ENCODE measurements at places on chromosomes 1 and 21.

GRCh38 chr1:151281225-151281968 is 702 bp upstream of the ZNF687 start:
- DNase-seq = peak; percentile 70

DNA sequence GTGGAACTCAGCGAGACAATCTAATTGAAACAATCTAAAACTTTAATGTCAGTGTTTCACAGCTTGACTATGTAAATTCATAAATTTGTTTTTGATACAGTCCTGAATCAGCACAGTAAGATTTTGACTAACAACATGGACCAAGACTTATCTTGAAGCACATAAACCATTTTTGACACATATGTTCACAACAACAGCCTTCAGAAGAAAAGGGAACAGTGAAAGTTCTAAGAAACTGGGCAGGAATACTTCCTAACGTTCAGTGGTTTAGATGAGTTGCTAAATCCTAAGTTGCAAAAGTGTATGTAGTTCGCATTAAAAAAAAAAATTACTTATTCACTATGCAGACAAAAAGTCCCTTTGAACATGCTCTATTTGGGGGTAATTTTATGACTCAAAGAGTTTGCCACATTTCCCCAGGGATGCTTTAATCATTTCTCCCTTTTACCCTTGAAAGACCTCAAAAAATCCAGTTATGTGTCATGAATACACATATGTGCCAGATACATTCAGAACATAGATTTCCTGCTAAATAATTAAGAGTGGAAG is 120.2 kb downstream of the MRPL39 start:
- DNase-seq = no peak

DNA sequence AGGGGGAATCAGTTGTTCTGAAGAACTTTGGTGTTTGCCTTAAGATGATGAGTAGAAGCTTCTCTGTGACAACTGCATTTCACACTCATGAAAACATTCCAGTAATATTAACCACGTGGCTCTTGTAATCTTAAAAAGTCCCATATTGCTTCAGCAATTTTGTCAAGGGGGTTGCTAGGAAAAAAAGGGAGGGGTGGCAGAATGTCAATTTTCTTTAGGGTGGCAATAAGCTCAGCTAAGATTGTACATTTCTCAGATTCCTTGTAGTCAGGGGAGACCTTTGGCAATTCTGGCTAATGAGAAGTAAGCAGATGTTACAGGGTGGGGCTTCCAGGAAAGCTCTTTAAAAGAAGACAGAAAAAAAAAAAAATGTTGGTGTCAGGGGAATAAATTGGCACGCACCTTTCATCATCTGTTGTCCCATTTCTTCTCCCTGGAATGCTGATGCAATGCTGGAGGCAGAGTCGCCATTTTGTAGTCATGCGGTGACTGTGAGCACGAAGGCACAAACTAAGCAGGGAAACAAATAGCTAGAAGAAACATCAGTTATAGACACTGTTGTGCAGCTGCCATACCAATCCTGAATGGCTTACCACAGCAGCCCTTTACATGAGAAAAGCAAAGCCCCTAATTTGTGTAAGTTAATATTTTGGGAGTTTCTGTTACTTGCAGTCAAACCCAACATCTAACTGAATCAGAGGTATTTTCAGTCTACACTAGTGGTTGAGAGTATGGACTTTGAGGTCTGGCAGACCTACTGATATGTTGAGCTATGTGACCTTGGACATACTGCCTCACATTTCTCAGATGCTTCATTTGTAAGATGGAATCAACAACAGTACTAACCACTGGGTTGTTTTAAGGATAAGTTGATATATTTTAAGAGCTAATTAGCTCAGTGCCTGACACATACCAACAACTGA is 56.1 kb upstream of the MRPS6 start:
- DNase-seq = no peak

DNA sequence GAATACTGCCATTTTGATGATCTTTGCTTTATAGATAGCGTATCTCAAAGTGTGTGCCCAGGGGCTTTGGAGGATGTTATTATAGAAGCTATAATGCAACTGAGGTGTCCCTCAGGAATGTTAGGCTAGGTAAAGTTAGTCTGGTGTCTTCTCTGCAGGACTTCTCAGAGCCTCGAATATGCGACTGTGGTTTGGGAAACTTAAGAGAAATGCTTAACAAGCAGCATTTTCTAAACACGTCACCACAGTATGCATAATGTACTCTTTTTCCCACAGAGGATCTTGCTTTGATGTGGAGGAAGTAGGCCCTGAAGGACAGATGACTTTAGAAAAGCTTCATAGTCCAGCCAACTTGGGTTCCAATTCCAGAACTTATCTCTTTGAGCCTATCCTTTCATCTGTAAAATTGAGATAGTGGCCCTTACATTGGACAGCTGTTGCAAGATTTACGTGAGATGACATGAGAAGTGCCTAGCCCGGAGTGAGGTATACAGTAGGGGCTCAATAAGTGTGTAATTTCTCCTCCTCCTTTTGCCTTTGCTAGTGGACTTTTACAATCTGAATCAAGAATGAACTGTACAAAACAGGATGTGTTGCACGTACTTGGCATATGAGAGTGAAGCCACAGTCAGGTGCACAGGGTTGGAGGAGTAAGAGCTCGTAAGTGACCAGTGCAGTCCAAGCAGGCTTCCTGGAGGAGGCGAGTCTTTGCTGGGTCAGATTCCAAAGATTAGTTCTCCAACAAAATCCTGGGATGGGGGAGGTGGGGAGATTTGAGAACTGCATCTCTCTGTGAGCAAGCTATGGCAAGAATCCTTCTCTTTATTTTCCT is 29.7 kb upstream of the TRABD2B start:
- DNase-seq = no peak

GRCh38 chr1:233667741-233668140 is 53.8 kb downstream of the KCNK1 start:
- DNase-seq = no peak

- no peak for DNase-seq
These were observed 55.0 kb upstream of the PSMG1 start for GRCh38 chr21:39238275-39238674.

DNA sequence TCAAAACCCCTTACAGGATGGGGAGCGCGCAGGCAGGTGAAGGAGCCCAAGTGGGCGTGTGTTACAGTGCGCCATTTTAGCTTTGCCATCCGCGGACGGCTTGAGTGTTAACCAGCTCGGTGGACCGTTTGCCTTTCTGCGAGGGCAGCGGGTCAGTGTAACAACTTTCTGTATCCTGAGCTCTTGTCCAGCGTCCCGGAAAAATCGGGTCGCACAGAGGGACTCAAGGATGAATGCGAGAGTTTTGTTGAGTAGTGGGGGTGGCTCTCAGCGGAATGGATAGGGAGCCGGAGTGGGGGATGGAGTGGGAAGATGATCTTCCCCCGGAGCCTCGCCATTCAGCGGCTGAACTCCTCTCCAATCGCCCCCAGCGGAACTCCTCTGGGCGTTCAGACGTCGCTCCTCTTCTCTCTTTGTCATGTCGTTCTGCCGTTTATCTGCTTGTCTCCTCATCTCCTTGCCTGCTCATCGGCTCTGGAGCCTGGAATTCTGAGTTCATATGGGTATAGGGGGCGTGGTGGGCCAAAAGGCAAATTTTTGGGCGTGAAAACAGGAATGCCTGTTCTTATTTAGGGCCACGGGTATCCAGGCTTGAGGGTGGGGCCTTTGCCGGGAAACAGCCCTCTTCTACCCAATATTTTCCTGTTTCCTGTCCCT is 295.4 kb downstream of the CTH start:
- no peak for DNase-seq

DNA sequence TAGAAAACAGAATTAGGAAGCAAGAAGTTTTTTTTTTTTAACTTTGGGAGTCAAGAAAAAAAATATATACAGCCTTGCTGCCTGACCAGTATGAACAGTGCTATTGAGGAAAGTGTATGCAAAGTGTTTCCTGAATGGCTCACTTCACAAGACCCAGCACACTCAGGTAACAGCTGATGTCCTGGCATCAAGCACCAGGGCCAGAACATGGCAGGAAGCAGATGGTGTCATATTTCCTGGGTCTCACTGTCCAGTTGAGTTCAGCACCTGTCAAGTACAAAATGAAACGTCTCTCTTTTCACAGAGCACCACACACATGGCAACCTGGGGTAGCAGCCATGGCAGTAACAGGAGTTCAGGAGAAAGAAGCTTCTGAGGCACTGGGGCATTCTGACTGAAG is 372.3 kb downstream of the TTLL7 start:
- DNase-seq = no peak

GRCh38 chr1:228372183-228373003 is 34.2 kb downstream of the TRIM11 start:
- no peak for DNase-seq

GRCh38 chr1:199422206-199422605 is 605.3 kb upstream of the NR5A2 start:
- no peak for DNase-seq

- no peak for DNase-seq
These were observed 87.2 kb upstream of the IVNS1ABP start for GRCh38 chr1:185404291-185404690.

DNA sequence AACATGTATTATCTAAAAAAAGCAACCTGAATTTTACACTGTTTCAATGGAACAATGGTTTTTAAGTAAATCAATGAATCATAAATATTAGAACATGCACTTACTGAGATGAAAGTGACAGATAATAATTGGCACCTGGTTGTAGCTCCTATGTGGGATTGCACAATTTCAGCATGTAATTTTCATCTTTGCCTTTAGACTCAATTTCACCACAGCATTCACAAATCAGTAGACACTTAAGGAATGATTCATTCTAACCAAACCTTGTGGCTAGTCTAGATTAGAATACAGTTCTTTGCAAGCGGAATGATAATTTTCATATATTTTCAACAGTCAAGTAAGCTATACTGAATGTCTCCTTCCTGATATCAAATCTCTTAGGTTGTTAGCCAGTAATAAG is 853.4 kb downstream of the KCNT2 start:
- no peak for DNase-seq

DNA sequence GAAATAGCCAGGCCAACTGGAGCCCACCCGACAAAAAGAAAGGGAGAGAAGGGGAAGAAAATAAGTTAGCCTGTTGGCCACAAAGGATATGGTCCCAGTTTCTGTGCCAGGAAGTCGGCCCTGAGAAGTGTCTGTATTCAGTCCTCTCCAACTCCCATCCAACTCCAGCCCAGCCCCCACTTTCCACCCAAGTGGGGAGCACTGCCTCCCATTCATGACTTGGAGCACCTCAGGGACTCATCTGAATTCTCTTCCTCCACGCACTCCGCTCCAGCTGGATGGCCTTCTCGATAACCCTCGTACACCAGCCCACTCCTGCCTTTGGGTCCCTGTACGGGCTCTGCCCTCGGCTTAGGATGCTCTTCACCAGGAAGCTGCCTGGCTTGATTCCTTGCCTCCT is 2.0 kb upstream of the WNT2B start:
- no peak for DNase-seq
